ENCODE measurements at places on chromosomes 1 and 21.

DNA sequence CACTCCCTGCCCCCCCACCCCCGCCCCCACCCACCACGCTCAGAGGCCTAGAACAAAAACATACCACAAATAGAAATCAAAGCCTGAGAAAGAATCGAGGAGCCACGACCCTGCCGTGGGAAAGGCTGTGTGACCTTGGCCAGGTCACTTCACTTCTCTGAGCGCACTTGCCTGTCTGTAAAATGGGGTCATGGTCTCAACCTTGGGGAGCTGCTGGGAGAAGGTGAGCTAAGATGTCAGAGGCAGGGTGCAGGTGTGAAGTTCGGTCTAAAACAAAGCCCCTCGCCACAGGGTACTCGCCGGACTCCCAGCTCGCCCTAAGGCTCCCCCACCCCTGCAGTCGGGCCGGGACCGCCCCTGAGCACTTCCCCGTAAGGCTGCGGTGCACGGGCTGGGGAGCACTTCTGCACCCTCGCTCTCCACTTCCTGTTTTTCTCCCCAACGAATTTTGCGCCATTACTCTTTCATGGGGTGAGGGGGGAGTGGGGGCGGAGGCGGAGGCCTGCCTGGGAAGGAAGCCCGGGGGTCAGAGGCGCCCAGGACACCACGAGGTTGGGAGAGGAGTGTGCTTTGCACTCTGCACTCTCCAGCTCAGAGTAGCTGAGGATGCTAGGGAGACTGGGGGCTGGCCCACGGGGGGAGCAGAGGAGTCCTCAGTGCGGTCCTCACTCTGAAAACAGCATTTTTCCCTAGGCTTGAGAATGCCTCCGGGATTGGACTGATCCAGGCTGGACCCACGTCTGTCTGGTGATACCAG, 21.9 kb upstream of the PIK3CD start:
- peak; percentile 60 for DNase-seq

GRCh38 chr1:117780687-117781475, 148.5 kb downstream of the GDAP2 start:
- no peak for DNase-seq

DNA sequence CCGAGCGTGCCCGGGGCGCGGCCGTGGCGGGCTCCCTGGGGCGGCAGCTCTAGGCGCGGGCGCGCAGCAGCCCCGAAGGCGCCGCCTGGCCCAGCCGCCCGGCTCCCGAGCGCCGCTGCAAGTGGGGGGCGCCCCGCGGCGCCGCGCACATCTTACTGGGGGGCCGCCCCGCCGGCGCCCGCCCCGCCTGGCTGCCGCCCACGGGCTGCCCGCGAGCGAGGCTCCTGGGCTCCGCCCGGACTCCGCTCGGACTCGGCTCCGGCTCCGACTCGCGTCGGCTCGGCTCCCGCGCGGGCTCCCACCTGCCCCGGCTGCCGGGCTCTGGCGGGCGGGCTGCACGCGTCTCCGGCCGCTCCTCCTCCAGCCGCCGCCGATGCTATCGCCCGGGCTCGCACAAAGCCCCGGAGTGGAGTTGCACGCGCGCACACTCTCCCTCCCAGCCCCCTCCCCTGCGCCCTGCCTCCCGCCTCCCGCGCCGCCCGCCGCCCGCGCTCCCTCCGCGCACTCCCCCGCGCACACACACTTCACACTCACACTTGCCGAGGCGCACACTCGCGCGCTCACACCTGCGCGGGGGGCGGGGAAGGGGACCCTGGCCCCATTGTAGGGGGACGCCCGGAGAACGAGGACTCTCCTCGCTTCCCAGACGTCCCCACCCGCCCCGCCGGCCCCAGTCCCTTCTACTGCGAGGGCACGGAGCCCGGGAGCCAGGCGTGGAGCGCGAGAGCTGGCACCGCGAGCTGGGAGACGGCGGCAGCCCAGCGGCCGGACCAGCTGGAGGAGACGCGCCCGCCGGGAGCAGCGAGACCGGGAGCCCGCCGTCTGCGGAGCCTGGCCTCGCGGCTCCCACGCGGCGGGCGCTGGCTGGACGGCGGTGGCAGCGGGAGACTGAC, at the start of gene GRIK3:
GRIK3 (minus strand) TSS at position 395 of the 893 bp plus-strand sequence. CDS start 407 bp downstream, outside the sequence.
- no peak for DNase-seq

DNA sequence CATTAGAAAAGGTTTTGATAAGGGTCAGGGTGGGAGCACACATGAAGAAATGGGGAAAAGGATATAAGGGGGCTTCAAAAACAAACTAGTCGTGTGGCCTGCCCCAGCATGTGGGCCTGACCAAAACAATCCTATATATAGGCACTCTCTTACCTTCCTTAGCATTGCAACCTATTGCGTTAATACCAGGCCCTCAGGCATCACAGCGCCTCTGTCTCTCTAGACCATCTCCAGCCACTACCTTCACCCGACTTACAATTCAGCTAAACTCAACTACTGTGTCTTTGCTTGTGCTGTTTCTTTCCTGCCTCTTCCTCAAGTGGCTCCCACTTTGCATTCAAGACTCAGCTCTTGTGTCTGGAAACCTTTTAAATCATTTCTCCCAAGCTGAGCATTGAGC, 47.0 kb upstream of the GJA5 start:
- DNase-seq: no peak

DNA sequence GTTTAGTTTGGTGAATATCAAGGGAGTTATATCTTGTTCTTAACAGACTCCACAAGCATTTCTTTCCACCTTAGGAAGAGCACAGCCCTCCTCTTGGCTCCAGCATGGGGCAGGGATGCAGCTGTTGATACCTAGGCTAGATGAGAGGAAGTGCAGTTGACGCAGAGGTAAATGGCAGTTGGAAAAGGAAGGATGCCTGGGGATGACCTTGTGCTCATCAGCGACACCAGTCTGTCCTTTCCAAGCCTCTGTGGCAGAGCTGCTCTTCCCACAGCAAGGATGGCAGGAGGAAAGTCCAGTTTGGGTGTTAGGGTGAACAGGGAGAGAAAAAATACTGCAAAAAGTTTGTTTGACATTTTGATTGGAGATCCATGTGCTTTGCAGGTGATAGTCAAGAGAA, 6.2 kb downstream of the PROX1 start:
- no peak for DNase-seq

GRCh38 chr1:40840526-40841323, 21.4 kb downstream of the CITED4 start:
- no peak for DNase-seq

GRCh38 chr1:196063952-196064351, 544.3 kb downstream of the KCNT2 start:
- no peak for DNase-seq

DNA sequence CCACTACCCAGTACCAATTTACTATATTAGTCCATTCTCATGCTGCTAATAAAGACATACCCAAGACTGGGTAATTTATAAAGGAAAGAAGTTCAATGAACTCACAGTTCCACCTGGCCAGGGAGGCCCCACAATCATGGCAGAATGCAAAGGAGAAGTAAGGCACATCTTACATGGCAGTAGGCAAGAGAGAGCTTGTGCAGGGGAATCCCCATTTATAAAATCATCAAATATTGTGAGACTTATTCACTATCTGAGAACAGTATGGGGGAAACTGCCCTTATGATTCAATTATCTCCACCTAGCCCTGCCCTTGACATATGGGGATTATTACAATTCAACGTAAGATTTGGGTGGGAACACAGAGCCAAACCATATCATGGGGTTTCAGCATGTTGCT, 6.4 kb downstream of the CD58 start:
- DNase-seq: no peak

- DNase-seq: no peak
These were observed 162.4 kb upstream of the POU3F1 start for GRCh38 chr1:38208716-38209632.

DNA sequence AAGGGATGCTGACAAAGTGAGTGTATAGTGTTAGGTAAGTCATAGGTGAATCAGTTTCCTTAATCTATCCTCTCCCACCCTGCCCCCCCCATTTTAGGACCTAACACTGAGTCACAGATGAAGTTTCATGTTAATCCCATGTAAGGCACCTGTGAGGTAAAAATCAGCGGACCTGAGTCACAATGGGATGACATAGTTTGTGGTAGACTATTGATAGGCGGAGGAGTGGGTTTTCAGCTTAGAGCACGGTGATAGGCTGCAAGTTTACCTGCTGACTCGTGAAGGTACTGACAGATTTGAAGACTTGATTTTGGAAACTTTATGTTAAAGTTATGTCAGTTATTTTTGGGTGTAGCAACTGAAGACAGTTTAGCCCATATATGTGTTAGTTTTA, 1.7 kb downstream of the TOR1AIP1 start:
- DNase-seq: peak; percentile 31

DNA sequence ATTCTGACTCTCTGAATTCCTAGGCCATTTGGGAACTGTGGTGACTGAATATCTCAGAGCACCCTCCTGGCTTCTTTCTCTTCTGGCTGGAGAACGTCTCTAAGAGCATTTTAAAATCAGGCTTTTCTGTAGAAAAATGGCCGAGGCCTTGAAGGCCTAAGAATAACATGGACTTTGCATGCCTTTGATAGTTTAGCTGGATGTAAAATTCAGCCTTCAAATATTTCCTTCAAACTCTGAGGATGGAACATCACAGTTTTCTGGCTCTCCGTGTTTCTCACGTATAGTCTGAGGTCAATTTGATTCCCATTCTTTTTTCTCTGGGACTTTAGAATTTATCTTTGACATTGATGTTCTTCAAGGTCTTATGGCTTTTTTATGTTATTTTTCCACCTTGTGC, 34.0 kb downstream of the ARHGEF16 start:
- no peak for DNase-seq

- no peak for DNase-seq
These were observed 4.4 kb upstream of the ELF3 start for GRCh38 chr1:202005958-202006357.

DNA sequence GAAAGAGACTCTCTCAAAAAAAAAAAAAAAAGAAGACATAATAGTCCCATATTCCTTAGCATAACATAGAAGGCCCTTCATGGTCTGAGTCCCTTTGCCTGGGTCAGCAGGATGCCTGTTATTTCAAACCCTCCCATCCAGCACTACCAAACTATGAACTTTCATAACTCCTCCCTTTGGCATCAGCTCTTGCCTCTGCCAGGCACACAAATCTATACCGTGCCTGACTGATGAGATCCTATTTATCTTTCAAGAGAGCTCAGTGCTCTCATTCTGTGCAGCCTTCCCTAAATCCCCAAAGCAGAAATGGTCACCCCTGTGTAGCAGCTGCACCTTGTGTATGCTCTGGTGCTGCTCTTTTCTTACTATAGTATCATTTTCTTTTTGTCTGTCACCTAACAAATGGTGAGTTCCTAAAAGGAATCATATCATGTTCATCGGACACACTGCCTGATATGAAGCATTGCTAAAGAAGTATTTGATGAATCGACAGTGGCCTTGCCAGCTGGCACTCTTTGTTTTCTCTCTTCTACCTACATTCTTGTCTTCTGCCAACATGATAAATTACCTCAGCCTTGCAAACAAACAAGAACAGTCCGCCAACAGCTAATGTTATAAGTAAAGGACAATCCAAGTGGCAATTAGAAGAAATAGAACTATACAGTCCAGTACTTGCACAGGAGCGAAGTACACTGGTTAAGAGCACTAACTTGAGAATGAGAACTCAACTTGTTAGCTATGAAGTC, 29.9 kb downstream of the FMO4 start:
- DNase-seq: no peak

GRCh38 chr1:10724052-10724494, 72.4 kb downstream of the CASZ1 start:
- DNase-seq: no peak

DNA sequence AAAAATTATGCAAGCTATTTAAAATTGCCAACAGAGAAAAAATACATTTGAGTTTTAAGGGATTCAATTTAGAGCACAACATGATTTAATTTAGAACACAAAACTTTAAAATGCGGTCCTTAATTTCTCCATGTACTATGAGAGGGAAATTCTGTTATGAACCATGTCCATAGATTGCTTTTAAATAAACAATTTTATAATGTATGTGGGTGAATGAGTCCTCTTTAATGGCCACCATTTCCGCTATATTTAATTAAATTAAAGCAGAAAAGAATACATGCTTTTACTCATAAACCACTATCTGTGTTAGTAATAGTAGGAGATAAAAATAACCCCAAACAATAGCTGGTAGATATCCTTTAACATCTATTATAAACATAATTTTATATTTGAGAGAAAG, 914.6 kb downstream of the LTN1 start:
- DNase-seq: no peak

DNA sequence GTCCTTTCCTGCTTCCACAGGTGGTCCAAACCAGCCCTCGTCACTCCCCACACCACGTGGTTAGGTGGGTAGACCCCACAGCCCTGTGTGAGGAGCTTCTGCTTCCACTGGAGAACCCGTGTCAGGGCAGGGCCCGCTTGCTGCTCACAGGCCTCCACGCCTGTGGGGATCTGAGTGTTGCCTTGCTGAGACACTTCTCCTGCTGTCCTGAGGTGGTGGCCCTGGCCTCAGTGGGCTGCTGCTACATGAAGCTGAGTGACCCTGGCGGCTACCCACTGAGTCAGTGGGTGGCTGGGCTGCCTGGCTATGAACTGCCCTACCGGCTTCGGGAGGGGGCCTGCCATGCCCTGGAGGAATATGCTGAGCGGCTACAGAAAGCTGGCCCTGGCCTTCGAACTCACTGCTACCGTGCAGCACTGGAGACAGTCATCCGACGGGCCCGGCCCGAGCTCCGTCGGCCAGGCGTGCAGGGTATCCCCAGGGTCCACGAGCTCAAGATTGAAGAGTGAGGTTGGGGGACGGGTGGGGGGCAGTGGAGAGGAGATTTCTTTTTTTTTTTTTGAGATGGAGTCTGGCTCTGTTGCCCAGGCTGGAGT, 5.5 kb upstream of the ISG20L2 start:
- no peak for DNase-seq

DNA sequence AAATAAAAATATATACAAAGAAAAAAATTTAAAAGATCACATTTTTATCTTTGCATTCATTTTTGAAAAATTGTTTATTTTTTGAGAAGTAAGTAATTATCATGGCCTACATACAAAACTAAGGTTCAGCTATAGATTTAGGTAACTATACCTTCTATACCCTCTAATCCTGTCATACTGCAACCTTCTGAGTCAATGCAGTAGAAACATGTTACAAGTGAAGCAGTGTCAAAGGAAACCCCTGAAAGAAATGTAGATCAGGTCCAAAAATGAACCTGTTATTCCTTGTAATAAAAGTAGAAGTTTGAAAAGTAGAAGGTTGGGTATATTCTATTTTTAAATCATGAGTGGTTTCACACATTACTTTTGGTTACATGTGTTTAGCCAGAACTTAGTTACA, 51.3 kb downstream of the PTGS2 start:
- DNase-seq: no peak

DNA sequence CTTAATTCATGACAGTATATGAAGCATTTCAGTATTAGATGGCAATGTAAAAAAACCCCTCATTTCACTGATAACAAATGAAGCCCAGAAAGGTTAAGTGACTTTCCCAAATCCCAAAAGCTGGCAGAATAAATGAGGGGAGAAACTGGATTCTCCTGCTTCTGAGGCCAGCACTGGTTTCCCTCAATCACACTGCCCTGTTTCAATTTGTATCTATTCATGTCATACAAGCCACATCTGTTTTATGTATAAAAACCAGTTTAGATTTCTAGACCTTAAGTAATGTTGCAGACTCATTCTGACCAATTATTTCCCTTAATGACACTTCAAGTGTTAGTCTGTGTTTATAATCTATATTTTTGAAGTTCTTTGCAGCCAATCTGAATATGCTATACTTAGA, 16.8 kb downstream of the PLPPR4 start:
- DNase-seq: no peak

- peak; percentile 8 for DNase-seq
These were observed 133.4 kb downstream of the PLPPR5 start for GRCh38 chr1:98870959-98871903.

Measured in stimulated activated CD4-positive, alpha-beta T cell treated with anti-CD3 and anti-CD28 coated beads, Interleukin-1b, Interleukin-23, amount 100 ng/mL, for 24 hours (primary cell).